ENCODE measurements at places on chromosomes 11 and 22. TPM values are rescaled to one million over a fixed set of nuclear protein-coding genes. Genes with fewer than 3 reads are reported as not detected.

IGSF9B gene
- total RNA-seq = 41.2 TPM

KCTD14 gene
- 19.1 TPM for total RNA-seq

CALCA gene
- total RNA-seq = 1.9 TPM

CCDC15 gene
- total RNA-seq = 3.3 TPM

OR2AT4 gene
- not detected for total RNA-seq

GGT5 gene
- not detected for total RNA-seq

OR9G1 gene
- total RNA-seq = not detected

CD3G gene
- not detected for total RNA-seq

WBP2NL gene
- 0.14 TPM for total RNA-seq

RCN1 gene
- total RNA-seq = 140 TPM

POU2AF3 gene
- 5.2 TPM for total RNA-seq

MSANTD4 gene
- 19.9 TPM for total RNA-seq

TP53AIP1 gene
- total RNA-seq = 0.07 TPM

UBE2L6 gene
- total RNA-seq = 42.2 TPM

DNA sequence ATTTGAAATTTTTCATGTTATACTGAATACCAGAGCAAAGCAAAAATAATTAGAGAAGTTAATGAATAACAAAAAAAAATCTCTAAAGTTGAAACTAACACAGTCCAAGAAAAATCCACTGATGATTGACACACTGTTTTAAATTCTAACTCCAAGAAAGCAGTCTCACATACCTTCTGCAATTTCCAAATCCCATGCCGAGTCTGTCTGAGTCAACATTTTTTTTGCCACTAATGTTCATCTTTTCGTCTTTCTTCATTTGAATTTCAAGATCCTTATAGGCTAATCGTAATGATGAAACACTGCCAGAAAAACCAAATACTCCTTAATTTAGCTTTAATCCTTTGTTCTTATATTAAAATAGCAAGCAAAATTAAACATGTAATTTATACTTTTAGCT lies 39.5 kb downstream of the ARFGAP3 start:
- H3K36me3 ChIP-seq = no peaks in the 10 kb centered on the region
- no peaks in the 10 kb centered on the region for H3K4me1 ChIP-seq
- no peaks in the 10 kb centered on the region for H3K27me3 ChIP-seq
- no peak overlapping the region for H3K4me3 ChIP-seq
- no peak for DNase-seq

- H3K27me3 ChIP-seq = peaks cover 6% of the 10 kb centered on the region
- no peaks in the 10 kb centered on the region for H3K36me3 ChIP-seq
- DNase-seq = peak; percentile 83
- H3K4me1 ChIP-seq = peaks cover 42% of the 10 kb centered on the region
- H3K4me3 ChIP-seq = no peak overlapping the region
Observed at GRCh38 chr11:31887180-31887579, 76.1 kb upstream of the PAX6 start.

DNA sequence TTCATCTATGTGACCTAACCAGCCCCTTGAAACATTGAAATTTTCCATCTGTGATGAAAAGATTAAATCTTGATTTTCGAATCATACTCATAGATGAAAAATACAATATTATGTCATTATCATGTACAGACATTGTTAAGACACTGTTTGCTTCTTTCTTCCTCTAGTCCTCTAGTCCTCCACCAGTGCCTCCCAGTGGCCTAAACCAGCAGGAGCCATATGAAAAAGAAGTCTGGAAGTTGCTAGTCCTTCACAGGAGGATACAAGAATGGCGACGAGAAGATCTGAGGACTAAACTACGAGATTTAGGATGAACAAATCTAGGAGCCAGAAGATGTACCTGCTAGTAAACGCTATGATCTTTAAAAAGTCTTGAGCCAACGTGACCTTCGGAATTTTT lies 134.1 kb downstream of the SLC17A6 start:
- no peaks in the 10 kb centered on the region for H3K27me3 ChIP-seq
- H3K36me3 ChIP-seq = no peaks in the 10 kb centered on the region
- H3K4me1 ChIP-seq = no peaks in the 10 kb centered on the region
- no peak overlapping the region for H3K27ac ChIP-seq
- H3K4me3 ChIP-seq = no peak overlapping the region

DNA sequence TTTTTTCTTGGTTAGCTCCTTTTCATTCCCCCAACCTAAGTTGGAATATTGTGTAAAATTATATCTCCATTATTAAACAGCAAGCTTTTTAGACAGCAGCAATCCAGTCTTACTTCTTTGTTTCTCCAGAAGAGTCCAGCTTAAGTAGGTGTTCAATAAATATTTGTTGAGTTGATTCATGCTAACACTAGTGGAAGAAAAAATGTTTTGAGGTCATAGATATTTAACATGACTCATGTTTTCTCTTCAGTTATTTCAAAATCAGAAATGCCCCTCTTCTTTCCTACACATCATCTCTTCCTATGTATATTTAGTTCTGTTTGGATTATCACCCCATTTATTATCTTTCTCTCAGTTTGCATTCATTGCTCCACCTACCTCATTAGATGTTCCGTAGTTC lies 20.3 kb downstream of the CCDC83 start:
- H3K27me3 ChIP-seq = no peaks in the 10 kb centered on the region
- H3K4me3 ChIP-seq = no peak overlapping the region
- H3K4me1 ChIP-seq = no peaks in the 10 kb centered on the region
- DNase-seq = no peak
- H3K36me3 ChIP-seq = no peaks in the 10 kb centered on the region

- DNase-seq = no peak
- H3K27ac ChIP-seq = no peak overlapping the region
- no peaks in the 10 kb centered on the region for H3K36me3 ChIP-seq
- H3K4me3 ChIP-seq = no peak overlapping the region
Observed at GRCh38 chr11:114326776-114327175, 30.6 kb downstream of the NNMT start.

DNA sequence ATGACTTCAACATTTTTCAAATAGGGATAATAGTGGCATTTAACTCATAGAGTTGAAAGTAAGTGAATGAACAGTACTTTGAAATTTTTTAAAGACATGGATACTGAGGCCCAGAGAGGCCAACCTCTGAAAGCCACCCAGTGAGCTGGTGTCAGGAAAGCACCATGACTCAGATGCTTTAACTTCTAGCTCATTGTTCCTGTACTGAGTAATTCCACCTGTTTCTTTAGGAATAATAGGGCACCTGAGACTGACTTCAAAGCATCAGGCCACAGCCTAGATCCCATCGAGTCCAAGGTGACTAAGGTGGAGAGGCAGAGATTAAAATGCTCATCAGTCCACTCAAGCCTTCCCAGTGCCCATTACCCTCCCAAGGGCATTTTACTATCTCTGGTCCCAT lies 491.8 kb upstream of the TENM4 start:
- no peaks in the 10 kb centered on the region for H3K27me3 ChIP-seq
- H3K36me3 ChIP-seq = no peaks in the 10 kb centered on the region
- H3K4me1 ChIP-seq = no peaks in the 10 kb centered on the region
- DNase-seq = no peak
- no peak overlapping the region for H3K4me3 ChIP-seq
- no peak overlapping the region for H3K27ac ChIP-seq

GRCh38 chr11:77524539-77524938 lies 50.6 kb upstream of the PAK1 start:
- H3K4me3 ChIP-seq = no peak overlapping the region
- no peak for DNase-seq
- no peak overlapping the region for H3K27ac ChIP-seq
- H3K27me3 ChIP-seq = no peaks in the 10 kb centered on the region
- peaks cover 30% of the 10 kb centered on the region for H3K4me1 ChIP-seq
- no peaks in the 10 kb centered on the region for H3K36me3 ChIP-seq

GRCh38 chr11:132028380-132029240 lies 658.2 kb downstream of the NTM start:
- no peaks in the 10 kb centered on the region for H3K4me1 ChIP-seq
- H3K27ac ChIP-seq = no peak overlapping the region
- no peak overlapping the region for H3K4me3 ChIP-seq
- no peaks in the 10 kb centered on the region for H3K36me3 ChIP-seq

GRCh38 chr11:30342736-30343166 lies 19.8 kb downstream of the ARL14EP start:
- DNase-seq = no peak
- no peak overlapping the region for H3K4me3 ChIP-seq
- H3K36me3 ChIP-seq = no peaks in the 10 kb centered on the region
- no peaks in the 10 kb centered on the region for H3K4me1 ChIP-seq
- H3K27ac ChIP-seq = no peak overlapping the region
- no peaks in the 10 kb centered on the region for H3K27me3 ChIP-seq

GRCh38 chr11:134573857-134574256 lies 161.8 kb upstream of the B3GAT1 start:
- DNase-seq = no peak
- no peaks in the 10 kb centered on the region for H3K27me3 ChIP-seq
- H3K4me1 ChIP-seq = no peaks in the 10 kb centered on the region
- no peak overlapping the region for H3K27ac ChIP-seq

DNA sequence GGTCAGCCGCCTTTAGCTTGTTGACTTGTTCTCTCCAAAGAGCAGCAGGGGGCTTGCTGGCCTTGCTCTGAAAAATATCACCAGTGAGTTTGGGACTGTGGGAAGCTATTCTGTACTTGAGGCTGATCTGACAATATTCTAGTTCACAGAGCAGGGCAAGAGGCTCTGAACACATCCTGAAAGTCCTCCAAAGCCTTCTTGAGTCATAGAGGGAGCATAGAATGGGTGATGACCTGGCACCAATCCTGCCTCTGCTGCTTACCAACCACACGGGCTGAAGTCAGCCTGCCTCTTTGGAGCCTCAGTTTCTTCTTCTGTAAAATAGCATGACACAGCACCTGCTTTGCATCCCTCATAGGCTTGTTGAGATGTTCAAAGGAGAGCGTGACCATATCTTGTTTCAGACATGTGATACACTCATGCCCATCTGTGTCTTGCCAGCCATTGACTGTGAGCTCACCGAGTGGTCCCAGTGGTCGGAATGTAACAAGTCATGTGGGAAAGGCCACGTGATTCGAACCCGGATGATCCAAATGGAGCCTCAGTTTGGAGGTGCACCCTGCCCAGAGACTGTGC lies 96.6 kb downstream of the RRAS2 start:
- H3K27me3 ChIP-seq = no peaks in the 10 kb centered on the region
- DNase-seq = no peak
- no peak overlapping the region for H3K27ac ChIP-seq
- H3K36me3 ChIP-seq = no peaks in the 10 kb centered on the region

- no peak for DNase-seq
- H3K27ac ChIP-seq = peak overlapping the region; percentile 79
- H3K36me3 ChIP-seq = peaks cover 17% of the 10 kb centered on the region
- H3K4me1 ChIP-seq = peaks cover 17% of the 10 kb centered on the region
- H3K27me3 ChIP-seq = no peaks in the 10 kb centered on the region
Observed at GRCh38 chr11:130145311-130145812, 14.2 kb upstream of the ST14 start.

DNA sequence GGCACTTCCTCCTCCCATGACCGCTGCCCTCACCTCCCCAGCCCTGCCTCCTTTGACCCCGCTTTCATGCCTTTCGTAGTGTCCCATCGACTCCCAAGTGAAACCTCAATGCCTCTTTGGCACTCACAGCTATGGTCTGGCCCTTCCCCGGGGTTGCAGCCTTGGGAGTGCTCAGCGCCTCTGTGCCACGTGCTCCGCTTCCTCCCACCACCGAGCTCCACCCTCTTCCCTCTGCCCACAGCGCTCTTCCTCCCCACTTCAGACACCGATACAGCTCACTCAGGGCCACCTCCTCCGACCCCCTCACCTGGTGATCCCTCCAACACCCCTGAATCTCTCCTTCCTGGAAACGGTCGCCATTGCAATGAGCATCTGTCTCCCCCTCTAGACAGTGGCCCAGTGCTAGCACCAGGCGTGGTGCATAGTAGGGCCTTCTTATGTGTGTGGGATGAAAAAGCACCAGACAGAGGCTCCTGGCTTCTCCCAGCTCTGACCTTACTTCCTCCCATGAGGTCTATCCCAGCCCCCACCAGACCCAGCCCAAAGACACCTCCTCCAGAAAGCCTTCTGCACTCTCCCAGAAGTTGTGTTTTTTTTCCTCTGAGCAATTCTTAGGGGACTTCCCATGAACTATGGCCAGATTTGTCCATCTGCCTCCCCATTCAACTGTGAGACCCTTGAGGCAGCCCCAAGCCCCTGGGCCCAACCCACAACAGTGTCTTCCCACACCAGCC lies 16.4 kb upstream of the SCGB1A1 start:
- peaks cover 4% of the 10 kb centered on the region for H3K4me1 ChIP-seq
- H3K27me3 ChIP-seq = no peaks in the 10 kb centered on the region
- H3K36me3 ChIP-seq = no peaks in the 10 kb centered on the region
- DNase-seq = no peak
- no peak overlapping the region for H3K4me3 ChIP-seq

GRCh38 chr11:134367781-134368180 lies 36.0 kb downstream of the GLB1L2 start:
- H3K27me3 ChIP-seq = no peaks in the 10 kb centered on the region
- no peak overlapping the region for H3K4me3 ChIP-seq
- DNase-seq = no peak
- no peaks in the 10 kb centered on the region for H3K4me1 ChIP-seq

- peaks cover 23% of the 10 kb centered on the region for H3K4me1 ChIP-seq
- peaks cover 49% of the 10 kb centered on the region for H3K27me3 ChIP-seq
- no peaks in the 10 kb centered on the region for H3K36me3 ChIP-seq
- DNase-seq = no peak
Observed at GRCh38 chr11:69639831-69640230, 1.1 kb upstream of the CCND1 start.

GRCh38 chr11:97865424-97866012 lies 1155.2 kb upstream of the CNTN5 start:
- no peaks in the 10 kb centered on the region for H3K4me1 ChIP-seq
- H3K4me3 ChIP-seq = no peak overlapping the region
- H3K27ac ChIP-seq = no peak overlapping the region
- H3K36me3 ChIP-seq = no peaks in the 10 kb centered on the region
- H3K27me3 ChIP-seq = no peaks in the 10 kb centered on the region
